ENCODE measurements at places on chromosomes 12 and 14.

GRCh38 chr14:51996148-51996746, 6.9 kb downstream of the RTRAF start:
- no peak for DNase-seq

DNA sequence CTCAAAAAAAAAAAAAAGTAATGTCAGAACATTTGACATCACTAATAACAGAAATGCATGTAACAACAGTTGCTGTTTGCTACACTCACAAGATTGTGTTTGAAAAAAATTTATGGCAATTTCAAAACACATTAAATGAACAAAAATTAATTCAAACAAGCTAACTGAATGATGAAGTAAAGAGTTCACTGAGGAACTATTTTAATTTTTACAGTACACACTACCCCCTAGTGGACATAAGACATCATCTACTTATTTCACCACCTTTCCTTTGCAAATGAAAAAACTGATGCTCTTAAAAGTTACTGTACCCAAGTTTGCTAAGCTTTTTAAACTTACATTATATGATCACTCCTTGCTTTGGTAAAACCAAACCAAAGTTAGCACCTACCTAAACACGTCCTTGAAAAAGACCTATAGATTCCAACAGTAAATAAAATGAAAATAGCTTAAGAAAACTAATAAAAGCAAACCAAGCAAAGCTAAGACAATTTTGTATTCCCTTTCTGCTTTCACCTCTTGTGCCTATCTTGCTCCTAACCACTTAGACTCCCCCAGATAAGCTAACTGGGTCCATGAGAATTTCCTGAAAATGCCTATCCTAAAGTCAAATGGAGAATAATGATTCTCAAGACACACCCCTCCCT, 22.2 kb downstream of the UBE2N start:
- DNase-seq: no peak

- no peak for DNase-seq
Observed at GRCh38 chr14:41418851-41419250, 187.8 kb upstream of the LRFN5 start.

- peak; percentile 6 for DNase-seq
Observed at GRCh38 chr12:110039085-110039807, 9.1 kb downstream of the C12orf76 start.

GRCh38 chr14:95784137-95784536, 70.2 kb upstream of the TCL1A start:
- no peak for DNase-seq

DNA sequence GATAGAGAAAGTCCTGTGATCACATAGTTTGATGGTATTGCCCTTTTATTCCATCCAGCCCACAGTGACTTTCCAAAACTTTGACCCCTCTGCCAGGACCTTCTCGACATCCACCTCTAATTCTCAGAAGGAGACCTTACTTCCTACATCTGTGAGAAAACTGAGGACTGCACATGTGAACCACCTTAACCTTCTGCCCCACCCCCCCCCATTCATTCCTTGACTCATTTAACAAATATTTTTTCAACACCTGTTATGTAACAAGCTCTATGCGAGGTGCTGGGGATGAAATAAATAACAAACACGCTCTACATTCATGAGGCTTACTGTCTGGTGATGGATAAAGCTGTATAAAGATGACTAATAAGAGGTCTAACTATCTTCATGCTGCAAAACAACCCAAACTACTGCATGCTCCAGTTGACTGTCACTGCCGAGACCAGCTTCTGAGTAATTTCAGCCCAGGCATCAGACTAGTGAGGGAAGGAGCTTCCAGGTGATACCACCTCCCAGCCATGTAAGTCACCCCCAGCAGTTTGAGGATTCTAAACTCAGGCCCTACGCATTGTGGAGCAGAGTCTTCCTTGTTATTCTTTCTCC, 1.9 kb upstream of the HAL start:
- no peak for DNase-seq

DNA sequence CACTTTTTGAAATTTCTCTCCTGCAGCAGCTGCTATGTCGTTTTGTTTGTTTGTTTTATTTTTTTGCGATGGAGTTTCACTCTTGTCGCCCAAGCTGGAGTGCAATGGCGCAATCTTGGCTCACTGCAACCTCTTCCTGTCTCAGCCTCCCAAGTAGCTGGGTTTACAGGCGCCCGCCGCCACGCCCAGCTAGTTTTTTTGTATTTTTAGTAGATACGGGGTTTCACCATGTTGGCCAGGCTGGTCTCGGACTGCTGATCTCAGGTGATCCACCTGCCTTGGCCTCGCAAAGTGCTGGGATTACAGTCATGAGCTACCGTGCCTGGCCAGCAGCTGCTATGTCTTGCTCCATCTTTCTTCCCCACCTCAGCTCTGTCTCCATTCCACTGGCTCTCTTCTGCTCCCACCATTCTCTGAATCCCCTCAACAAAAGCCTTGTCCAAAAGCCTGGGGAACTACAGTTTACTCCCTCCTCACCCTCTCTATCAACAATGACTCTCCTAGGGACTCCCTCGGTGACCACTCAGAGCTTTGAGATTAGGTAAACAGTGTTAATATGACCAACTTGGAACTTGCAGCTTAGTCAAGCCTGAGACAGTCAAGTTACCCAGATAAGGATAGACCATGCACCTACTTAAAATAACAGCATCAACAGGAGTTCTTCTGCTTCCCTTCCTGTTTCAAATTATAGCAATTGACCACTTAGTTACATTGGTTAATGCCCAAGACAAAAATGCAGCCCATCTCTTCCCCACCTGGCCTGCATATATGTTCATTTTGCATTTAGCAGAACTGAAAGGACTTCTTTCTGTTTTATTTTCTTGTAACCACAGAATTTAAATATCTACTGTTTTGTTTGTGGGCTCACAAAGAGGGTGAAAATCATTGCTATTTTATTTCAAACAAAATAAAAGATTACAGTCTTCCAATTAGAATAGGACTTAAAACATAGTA, 189.0 kb upstream of the AMIGO2 start:
- DNase-seq: no peak

DNA sequence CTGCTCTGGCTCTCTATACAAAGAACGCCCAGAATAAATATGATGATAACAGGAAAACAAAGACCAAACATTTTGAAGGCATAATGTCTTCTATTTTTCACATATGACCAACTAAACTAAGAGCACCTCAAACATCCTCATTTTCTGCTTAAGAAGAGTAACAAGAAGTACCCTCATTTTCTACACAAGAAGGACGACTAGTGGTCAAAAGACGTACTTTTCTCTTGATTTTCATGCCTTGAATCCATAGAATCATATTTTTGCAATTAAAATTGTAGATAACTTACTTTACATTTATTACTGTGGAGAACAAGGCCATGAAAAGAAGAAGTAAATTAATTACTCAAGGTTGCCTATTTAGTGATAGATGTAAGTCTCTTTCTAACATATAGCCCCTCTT, 358.6 kb downstream of the DUSP6 start:
- DNase-seq: no peak

All from activated T-cell treated with anti-CD3 and anti-CD28 coated beads for 4 hours (primary cell).